ENCODE measurements at places on chromosomes 5 and 9. TPM values are rescaled to one million over a fixed set of nuclear protein-coding genes. Genes with fewer than 3 reads are reported as not detected.

The WWC1 gene
- 14.4 TPM for total RNA-seq

GRCh38 chr5:17398866-17399835 lies 98.9 kb upstream of the TAF11L2 start:
- no peak for DNase-seq

The UGT3A2 gene
- not detected for total RNA-seq

DNA sequence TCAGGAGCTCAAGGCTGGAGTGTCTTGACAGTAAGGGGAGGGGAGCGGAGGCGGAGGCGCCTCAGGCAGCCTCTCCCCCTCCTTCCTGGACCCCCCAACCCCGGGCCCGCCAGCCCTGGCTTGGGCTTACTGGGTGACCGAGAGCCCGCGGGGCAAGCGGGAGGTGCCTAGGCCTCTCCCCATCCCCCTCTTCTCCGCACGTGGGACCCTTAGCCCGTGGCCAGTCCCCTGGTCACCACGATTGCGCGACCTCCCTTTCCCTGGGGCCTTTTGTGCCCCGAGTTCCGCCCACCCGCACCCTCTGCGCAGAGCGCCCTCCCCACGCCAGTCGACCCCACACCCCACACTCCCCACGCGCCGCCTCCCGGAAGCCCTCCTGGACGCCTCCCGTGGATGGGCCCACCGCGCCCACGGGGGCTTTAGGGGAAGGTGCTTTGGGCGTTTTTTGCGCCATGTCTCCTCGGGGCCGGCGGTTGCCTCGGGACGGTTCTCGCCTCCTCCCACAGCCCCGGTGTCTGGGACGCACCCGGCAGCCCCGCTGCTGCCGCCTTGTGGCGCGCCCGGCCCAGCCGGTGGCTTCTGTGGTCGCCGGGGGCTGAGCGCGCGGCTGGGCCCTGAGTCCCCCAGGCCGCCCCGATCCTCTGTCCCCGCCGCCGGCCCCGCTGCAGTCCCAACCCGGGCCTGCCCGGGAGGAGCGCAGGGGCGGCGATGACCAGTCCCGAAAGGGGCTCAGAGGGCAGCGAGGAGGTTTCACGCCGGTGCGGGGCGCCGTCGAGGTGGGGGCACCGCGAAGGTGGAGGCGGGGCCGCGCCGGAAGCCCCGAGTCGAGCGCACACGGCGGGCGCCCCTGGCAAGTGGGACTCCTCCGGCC lies 3.2 kb downstream of the TOR4A start:
- no peak for DNase-seq

GRCh38 chr9:34611251-34611810 lies 566 bp downstream of the RPP25L start:
- no peak for DNase-seq

DNA sequence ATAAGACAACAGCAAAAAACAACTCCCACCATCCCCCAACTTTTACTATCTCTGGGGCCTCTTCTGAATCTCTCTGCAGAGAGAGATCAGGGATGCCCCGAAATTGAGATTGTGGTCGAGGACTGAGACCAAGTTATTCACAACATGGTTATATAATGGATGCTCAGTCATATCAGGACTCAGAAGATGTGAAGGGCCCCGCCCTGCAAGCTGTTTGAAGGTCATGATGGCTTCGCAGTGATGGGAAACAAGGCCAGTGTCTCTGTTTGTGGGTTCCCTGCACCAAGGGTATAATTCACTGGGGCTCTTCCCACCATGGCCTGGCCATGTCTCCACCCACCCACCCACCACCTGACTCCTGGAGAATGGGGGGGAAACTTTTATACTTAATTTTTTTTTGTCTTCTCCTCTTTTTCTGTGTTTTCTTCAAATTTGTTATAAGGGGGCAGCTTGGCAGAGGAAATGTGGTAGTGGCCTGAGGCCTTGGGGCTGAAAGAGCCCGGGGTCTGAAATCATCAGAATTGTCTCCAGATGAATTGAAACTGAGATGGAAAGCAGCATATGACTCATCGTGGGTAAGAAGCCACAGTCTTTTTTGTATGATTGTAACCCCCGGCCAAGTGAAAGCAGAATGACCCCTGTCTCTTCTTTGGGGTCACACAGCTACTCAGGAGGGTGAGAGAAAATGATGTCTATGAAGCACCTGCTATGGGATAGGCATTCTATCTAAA lies 15.0 kb upstream of the TEX48 start:
- no peak for DNase-seq

GRCh38 chr9:37988041-37988440 lies 81.0 kb downstream of the SHB start:
- DNase-seq = no peak

DNA sequence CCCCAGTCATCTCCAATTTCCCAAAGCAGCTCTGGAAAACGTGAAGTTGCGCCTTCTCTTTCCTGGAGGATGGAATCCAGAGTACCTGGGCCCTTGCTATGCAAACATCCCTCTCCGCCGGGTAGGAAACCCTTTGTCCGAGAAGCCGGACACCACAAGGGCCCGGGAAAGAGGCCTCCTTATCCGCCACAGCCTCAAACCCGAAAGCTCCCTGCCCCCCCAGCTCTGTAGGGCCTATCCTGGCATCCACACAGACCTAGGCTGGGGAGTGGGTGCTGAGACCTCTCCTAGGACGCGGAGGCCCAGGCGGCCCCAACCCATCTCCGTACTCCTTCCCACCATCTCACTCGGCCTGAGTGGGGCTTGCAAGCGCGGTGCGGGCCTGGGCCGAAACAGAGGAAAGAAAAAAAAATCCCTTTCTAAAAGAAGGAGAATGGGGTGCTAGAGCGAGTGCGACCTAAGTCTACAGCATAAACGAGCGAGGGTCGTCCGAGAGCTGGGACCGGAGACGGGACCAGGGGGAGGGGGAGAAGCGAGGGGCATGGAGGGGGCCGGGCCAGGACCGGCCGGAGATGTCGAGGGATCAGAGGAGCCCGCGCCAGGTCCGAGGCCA lies 624 bp downstream of the FBXW11 start:
- no peak for DNase-seq

The IFNA2 gene
- total RNA-seq = not detected

- DNase-seq = no peak
Observed at GRCh38 chr5:61477788-61478187, 145.7 kb downstream of the ZSWIM6 start.

GRCh38 chr9:121670431-121670830 lies 19.0 kb downstream of the DAB2IP start:
- no peak for DNase-seq

The WDR38 gene
- not detected for total RNA-seq

The DNAI1 gene
- total RNA-seq = not detected

The IFNA6 gene
- total RNA-seq = not detected

DNA sequence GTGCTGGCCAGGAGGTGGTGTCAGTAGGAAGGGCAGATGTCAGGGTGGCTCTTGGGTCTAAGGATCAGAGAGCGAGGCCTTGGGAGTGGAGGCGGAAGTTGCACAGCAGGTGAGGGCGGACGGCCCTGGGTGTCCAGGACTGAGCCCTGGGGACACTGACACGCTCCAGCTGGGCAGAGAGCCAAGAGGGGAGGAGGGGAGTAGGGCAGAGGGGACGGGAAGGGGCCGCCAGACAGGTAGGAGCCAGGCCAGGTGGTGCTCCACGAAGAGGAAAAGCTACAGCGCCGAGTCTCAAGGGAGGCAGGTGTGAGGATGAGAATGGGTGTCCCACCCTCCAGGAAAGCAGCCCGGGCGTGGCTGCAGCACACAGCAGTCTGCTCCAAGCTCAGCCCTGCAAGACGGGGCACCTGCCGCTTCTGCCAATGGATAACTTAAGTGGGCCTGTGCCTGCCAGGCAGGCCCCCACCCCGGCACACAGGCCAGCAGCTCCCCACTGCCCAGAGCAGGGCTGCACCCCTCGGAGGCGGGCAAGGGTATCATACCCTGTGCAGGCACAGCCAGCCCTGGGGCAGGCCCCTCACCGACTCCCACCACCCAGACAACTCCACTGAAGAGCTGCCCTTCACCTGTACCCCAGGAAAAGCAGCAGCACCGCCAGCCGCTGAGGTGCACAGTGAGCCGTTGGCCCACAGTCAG lies 4.9 kb downstream of the TPRN start:
- no peak for DNase-seq

The LTC4S gene
- not detected for total RNA-seq

GRCh38 chr5:102866237-102866600 lies 111.1 kb downstream of the PAM start:
- DNase-seq = no peak
